ENCODE measurements at places on chromosomes 16 and 17.

- DNase-seq: no peak
Measured at GRCh38 chr17:19443148-19443547, 32.1 kb downstream of the RNF112 start.

GRCh38 chr16:13611596-13611995 lies 308.4 kb upstream of the ERCC4 start:
- DNase-seq: no peak

DNA sequence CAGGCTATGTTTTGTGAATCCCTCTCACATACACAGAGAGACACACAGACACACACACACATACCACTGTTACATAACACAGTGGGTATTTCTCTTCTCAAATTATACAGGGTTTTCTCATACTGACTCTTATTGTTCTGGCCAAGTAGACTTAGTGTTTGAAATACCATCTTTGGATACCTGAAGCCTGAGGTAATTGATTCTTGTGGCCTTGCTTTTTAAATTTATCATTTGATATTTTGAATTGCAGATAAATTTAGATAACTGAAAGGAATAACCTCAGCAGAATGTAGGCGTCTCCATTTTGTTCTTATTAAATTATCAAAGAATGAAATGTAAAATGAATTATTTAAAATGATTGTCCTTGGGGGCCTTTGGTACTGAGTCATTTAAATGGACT lies 223.8 kb downstream of the LGALS9B start:
- DNase-seq: no peak

GRCh38 chr16:87712184-87712762 lies 53.5 kb downstream of the KLHDC4 start:
- no peak for DNase-seq

- DNase-seq: no peak
Measured at GRCh38 chr17:37828651-37829124, 83.8 kb upstream of the HNF1B start.

GRCh38 chr17:151886-152859 lies 14.8 kb downstream of the SCGB1C2 start:
- DNase-seq: no peak

GRCh38 chr16:8641671-8642070 lies 20.2 kb downstream of the METTL22 start:
- no peak for DNase-seq

GRCh38 chr17:16329519-16330271 lies 23.6 kb downstream of the CENPV start:
- no peak for DNase-seq

DNA sequence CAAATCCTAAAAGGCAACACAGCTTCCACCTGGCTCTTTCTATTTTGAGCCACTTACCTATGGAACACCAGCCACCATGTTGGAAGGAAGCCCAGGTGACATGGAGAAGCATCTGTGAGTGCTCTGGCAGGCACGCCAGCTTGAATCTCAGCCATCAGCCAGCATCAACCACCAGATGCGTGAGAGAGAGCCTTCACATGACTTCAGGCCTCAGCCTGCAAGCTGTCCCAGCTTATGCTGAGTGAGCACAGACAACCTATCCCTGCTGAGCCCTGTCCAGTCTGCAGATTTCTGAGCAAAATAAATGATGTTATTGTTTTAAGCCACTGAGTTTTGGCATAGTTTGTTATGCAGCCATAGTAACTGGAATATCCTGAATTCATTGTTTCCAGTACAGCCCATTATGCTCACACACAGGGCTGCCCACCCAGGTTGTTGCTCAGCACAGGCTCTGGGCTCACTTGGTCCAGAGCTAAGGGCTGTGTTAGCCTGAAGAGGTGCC lies 35.1 kb downstream of the TMEM238L start:
- DNase-seq: no peak

GRCh38 chr17:45120558-45120957 lies 11.8 kb downstream of the PLCD3 start:
- no peak for DNase-seq

DNA sequence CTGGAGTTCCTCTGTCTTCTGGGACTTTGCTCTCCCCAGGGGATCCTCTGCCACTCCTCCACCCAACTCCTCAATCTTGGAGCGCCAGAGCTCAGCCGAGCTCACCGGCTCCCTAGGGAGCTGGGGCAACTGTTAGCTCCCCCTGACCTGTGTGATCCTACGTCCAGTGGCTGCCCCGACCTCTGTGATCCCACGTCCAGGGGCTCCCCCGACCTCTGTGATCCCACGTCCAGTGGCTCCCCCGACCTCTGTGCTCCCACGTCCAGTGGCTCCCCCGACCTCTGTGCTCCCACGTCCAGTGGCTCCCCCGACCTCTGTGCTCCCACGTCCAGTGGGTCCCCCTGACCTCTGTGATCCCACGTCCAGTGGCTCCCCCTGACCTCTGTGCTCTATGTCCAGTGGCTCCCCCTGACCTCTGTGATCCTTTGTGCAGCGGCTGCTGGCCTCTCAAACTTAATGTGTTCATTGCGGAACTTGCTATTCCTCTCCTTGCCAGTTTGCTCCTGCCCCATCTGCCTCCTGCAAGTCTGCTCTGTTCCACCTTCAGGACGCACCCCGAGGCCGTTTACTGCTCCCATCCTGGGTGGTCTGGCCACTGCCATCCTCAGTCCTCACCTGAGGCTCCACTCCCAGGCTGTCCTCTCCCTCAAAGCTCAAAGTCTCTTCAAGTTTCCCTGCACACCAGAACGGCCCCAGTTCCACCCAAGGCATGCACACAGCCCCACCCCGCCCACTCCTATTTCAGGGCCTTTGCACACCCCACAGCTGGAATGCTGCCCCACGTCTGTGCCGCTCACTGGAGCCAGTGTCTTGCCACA lies 2.8 kb downstream of the VPS9D1 start:
- no peak for DNase-seq

DNA sequence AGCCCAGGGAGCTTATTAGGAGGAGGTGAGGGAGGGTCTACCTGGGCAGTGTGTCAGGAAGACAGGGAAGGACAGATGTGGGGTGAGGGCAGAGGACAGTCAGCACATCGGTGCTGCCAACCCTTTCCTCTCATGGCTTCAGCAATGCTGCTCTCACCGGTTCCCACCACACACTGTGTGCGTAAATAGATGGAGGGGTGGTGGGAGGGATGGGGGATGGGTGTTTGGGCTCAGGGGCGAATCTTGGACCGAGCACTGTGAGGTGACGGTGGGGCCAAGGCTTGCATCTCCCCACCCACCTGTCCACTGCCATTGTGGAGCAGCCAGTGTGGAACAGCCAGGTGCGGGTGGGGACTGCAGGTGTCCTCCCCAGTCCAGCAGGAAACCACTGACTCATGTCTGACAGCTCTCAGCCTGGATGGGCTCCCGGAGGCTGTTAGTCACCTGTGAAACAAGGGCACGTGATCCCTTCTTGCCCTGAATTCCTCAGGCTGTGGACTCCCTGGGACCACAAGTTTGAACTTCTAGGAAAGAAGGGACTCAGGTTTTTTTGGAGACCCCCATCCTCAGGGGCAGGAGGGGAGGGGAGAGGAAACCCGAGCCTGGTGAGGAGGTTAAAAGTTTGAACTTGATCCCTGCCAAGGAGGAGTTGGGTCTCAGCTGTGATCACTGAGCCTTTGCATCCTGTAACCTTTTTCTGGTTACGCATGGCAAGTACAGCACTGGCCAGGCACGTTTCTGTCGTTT lies 42.7 kb upstream of the SMPD3 start:
- DNase-seq: no peak

DNA sequence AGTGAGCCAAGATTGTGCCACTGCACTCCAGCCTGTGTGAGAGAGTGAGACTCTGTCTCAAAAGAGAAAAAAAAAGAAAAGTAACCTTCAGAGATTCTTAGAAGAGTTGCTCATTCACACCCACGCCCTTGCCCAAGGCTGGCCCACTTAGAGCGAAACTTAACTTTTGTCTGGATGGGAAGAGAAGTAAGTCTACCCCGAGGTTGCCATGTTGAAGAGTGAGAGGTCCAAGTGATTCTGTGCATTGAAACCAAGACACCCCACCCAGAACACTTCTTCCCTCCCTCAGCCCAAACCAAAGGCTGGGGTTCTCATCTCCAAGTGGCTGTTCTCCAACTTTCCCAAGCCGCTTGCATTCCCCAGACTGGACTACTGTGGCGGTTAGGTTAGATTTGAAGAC lies 2.4 kb upstream of the CISD3 start:
- DNase-seq: no peak

GRCh38 chr17:73261952-73262675 lies 434 bp upstream of the CPSF4L start:
- DNase-seq: no peak

GRCh38 chr16:4745274-4745569 lies 10.9 kb downstream of the DNAAF8 start:
- DNase-seq: no peak

DNA sequence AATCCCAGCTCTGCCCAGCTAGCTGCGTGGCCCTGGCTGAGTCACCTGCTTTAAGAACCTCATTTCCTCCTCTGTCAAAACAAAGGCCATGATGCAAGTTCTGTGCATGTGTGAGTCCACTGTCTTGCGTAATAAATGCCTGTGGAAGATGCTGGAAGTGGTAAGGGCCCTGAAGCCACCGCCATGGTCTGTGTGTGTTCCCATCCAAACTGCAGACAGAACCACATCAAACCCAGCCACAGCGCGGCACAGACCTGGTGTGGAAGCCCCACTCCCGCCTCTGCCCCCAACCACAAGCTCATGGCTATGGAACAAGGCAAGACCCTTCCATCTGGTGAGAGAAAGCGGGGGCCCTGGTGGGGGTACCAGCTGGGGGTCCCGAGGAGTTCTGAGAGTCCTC lies 26.0 kb downstream of the NECAB2 start:
- no peak for DNase-seq

GRCh38 chr16:4753227-4753626 lies 13.7 kb downstream of the ZNF500 start:
- DNase-seq: no peak

- no peak for DNase-seq
Measured at GRCh38 chr16:30660424-30661261, 2.4 kb downstream of the FBRS start.
